Upper lobe of left lung (tissue), 6 donors: ENCODE measurements at places on chromosomes 11 and 22. TPM values are rescaled to one million over a fixed set of nuclear protein-coding genes. Genes with fewer than 3 reads are reported as not detected.

The OR51B2 gene
- total RNA-seq = not detected

The DTX4 gene
- total RNA-seq = 57.6 TPM

The AMOTL1 gene
- 49.7 TPM for total RNA-seq

The PHF21B gene
- not detected for total RNA-seq

The HEPHL1 gene
- not detected for total RNA-seq

The PDGFD gene
- total RNA-seq = not detected

The ZNF280B gene
- total RNA-seq = 0.22 TPM

The GGT5 gene
- 47.4 TPM for total RNA-seq

The CABP4 gene
- total RNA-seq = 2.1 TPM

The CD248 gene
- 7.8 TPM for total RNA-seq

The PNPLA3 gene
- 0.59 TPM for total RNA-seq

The MCM5 gene
- 34.4 TPM for total RNA-seq

The APOA1 gene
- 3.8 TPM for total RNA-seq

The LRRC74B gene
- total RNA-seq = 4.6 TPM

The ACTN3 gene
- not detected for total RNA-seq

The SLC5A4 gene
- total RNA-seq = 1.3 TPM

The ESRRA gene
- total RNA-seq = 76.3 TPM

The E2F8 gene
- total RNA-seq = 0.74 TPM

The POTEH gene
- total RNA-seq = not detected

The LRRC10B gene
- 7.7 TPM for total RNA-seq

The EXPH5 gene
- total RNA-seq = 12.8 TPM

The DUSP8 gene
- 15.8 TPM for total RNA-seq

The CHST1 gene
- 1.6 TPM for total RNA-seq

The HTR3B gene
- not detected for total RNA-seq

The ARVCF gene
- 20.2 TPM for total RNA-seq

The LRRC4C gene
- total RNA-seq = 0.37 TPM

The CRYBB2 gene
- not detected for total RNA-seq

The TSGA10IP gene
- total RNA-seq = not detected

The C11orf42 gene
- total RNA-seq = not detected

The KCNJ11 gene
- total RNA-seq = 9.5 TPM

The TIMP3 gene
- total RNA-seq = 537 TPM

The BEST1 gene
- total RNA-seq = 13.6 TPM

The MAPK8IP2 gene
- total RNA-seq = 4.4 TPM
